ENCODE measurements at places on chromosomes 13 and 19. TPM values are rescaled to one million over a fixed set of nuclear protein-coding genes. Genes with fewer than 3 reads are reported as not detected.

FAM83E gene
- 1.1 TPM for polyA plus RNA-seq

LGI4 gene
- 48.4 TPM for polyA plus RNA-seq

ACTN4 gene
- polyA plus RNA-seq: 304 TPM

- no peak for DNase-seq
Measured at GRCh38 chr19:4375164-4376027, 25.0 kb downstream of the SH3GL1 start.

DNA sequence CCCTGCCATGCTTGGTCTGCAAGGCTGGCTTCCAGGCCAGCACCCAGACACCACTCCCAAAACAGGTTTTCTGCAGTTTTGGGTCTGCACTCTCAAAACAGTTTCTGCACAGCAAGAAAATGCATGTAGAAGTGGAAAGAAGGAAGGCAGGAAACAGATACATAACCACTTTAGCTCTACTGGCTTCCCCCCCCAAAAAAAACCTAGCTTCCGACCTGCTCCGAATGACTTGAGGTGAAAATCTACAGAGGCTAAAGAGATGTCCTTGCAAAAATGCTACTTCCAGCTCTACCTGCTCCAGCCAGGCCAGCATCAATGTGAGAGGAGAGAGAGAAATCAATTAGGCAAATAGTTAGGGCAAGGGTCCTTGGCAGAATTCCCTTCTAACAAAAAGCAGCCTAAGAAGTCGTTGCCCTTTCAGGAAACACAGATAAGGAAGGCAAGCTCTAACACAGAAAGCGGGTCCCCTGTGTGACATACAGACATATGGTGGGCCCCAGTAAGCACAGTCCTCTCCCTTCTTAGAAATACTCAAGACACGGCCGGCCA, 3.4 kb downstream of the C19orf12 start:
- DNase-seq: no peak

DNA sequence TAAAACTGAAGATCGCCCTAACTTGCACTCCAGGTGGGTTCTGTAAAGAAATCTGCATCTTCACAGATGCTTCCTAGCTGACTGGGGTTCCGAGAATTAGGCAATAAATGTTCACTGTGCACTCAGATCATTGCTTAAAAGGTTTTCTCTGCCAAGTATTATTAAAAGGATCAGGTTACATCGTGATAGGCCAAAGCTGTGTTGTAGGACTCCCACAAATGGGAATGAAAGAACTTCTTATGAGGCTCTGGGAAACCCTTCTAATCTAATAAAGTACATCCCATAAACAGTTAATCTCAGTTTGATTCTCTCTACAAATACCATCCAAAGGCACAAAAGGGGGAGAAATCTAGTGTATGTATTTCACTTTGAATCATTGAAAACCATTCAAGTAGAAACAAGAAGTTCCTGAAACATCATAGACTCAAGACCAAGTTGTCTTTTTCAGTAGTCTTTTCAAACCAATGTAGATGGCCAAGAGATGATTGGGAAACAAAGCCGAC, 7.1 kb upstream of the POU4F1 start:
- DNase-seq: peak; percentile 72

- DNase-seq: no peak
Measured at GRCh38 chr13:100523411-100523810, 65.2 kb downstream of the GGACT start.

DNA sequence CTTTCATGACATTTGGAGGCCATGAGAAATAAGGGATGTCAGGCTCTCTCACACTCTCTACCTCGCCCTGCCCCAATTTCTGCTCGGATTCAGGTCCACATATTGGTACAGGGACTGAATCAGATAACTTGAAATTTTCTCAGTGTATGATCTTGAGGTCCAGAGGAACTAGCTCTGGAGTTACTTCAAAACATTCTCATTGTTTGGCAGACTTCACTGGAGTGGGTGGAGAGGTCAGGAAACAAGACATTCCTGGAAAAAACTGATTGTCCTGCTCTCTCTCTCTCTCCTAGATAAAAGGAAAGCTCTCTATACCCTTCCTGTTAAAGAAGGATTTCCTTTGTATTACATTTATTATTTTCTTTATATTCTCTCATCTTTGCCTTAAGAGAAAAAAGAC, 428.1 kb upstream of the DACH1 start:
- DNase-seq: no peak

- no peak for DNase-seq
Measured at GRCh38 chr13:53167561-53167960, 138.9 kb downstream of the OLFM4 start.

- no peak for DNase-seq
Measured at GRCh38 chr19:46834121-46834520, 16.5 kb downstream of the AP2S1 start.

- no peak for DNase-seq
Measured at GRCh38 chr19:35949131-35949530, 13.0 kb downstream of the LRFN3 start.

DNA sequence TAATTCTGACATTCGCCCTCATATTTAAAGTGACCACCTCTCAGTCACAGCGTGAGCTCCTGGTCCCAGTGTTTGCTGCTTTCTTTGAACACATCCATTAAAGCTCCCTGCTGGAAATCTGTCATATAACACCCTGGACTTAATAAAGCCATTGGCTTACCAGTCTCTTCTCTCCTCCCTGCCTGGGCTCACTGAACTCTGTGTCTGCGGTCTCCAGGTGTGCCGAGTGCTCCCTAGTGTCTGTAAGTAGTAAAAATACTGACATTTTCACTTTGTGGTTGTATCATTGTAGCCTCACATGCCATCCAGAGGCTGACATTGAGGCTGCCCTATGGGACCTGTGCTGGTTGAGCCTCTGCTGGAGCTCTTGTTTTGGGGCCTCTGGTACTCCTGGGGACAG, 2.6 kb upstream of the PSG11 start:
- no peak for DNase-seq

Measured in urinary bladder (tissue), 4 donors.